ENCODE measurements at places on chromosomes 5 and 9. TPM values are rescaled to one million over a fixed set of nuclear protein-coding genes. Genes with fewer than 3 reads are reported as not detected.

Gene TAS2R1
- total RNA-seq: not detected

Gene PARP8
- 4.5 TPM for total RNA-seq

Gene GABRA1
- total RNA-seq: not detected

Gene OGN
- not detected for total RNA-seq

Gene POLR3G
- 2.5 TPM for total RNA-seq

- no peak for DNase-seq
Measured at GRCh38 chr5:10637944-10638343, 74.1 kb downstream of the ANKRD33B start.
